Stimulated activated CD4-positive, alpha-beta T cell treated with anti-CD3 and anti-CD28 coated beads, Interleukin-15, amount 100 ng/mL, for 24 hours (primary cell): ENCODE measurements at places on chromosomes 1 and 21.

GRCh38 chr1:244241438-244241837, 190.4 kb downstream of the ZBTB18 start:
- DNase-seq, result no peak

- DNase-seq, result no peak
These were observed 11.8 kb upstream of the SERINC2 start for GRCh38 chr1:31401241-31401640.

- DNase-seq, result no peak
These were observed 7.2 kb upstream of the CCDC185 start for GRCh38 chr1:223386013-223386412.

DNA sequence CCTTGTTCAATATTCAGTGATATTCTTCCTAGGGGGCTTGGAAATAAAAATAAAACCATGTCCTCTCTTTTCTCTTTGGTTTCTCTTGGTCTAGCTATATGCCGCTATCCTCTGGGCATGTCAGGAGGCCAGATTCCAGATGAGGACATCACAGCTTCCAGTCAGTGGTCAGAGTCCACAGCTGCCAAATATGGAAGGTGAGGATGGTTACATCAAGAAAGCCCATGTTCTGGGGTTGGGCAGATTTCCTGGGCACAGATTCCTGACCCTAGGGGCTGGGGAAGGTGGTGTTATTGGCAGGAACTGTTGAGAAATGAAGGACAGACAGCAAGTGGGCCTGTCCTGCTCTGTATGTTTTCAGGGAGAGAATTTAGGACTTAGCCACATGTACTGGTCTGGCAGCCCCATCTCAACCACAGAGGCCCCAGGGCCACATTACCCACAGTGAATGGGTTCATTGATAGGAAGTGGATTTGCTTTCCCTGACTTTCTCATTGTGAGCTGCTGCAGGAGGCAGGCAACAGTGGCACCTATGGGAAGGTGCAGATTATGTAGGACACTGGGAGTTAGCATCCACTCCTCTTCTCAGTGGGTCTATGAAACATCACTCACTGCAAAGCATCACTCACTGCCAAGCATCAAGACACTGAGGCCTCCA, 37.4 kb upstream of the HSD17B7 start:
- no peak for DNase-seq

DNA sequence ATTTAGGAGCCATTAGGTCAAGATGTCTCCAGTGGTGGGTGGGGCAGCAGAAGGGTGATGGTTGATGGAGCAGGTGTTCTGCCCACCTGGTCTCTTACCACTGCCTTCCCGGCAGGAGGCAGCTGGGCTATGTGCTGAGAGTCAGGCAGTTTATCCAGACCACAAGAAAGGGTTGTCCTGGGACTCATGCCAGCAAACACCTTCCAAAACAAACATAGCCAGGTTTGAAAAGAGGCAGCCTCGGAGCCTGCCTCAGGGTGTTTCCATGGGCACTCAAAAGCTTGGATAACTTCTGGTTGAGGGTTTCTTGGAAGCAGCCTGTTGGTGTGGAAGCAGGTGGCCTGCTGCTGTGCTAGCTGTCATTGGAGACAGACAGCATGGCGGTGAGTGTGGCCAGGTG, 187.2 kb downstream of the PCP4 start:
- no peak for DNase-seq

GRCh38 chr1:226686440-226687425, 52.3 kb downstream of the ITPKB start:
- DNase-seq, result no peak

DNA sequence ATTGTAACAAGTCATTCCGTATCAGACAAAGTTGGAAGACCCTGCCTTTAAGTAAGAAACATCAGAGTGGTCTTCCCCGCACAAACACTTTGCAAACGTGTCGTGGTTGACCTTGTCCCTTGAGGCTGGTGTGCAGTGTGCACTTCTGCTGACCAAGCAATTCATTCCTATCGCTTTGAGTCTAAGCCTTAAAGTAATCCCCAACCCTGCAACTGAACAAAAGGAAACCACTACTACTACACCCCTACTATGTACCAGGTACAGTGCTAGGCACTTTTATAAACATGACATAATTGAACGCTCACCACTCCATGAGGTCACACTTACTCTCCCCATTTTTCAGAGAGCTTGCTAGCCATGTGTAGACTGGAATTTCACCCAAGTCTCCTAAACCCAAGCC, 10.6 kb downstream of the ITPKB start:
- no peak for DNase-seq
